ENCODE measurements at places on chromosomes 5 and 9.

- no peak for DNase-seq
Measured at GRCh38 chr5:66824476-66824875, 228.3 kb downstream of the MAST4 start.

GRCh38 chr5:10642367-10642766, 78.5 kb downstream of the ANKRD33B start:
- no peak for DNase-seq

DNA sequence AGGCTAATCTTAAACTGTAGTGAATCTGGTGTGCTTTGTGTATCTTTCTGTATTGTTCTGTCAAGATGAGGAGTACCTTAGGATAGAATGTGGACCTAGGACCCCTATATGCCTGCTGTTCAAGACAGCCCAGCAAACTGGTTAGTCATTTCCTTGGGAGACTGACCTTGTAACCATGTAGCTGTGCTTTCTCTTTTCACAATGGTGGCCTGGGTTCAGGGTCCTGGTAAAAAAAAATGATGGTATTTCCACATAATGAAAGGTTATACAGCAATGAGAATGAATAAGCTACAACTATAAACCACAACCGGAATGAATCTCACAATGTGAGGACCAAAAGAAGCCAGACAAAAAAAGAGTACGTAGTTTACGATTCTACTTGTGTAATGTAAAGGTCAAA, 36.4 kb upstream of the F2RL1 start:
- DNase-seq, result no peak

GRCh38 chr5:129768735-129769134, 20.8 kb downstream of the MINAR2 start:
- DNase-seq, result no peak

DNA sequence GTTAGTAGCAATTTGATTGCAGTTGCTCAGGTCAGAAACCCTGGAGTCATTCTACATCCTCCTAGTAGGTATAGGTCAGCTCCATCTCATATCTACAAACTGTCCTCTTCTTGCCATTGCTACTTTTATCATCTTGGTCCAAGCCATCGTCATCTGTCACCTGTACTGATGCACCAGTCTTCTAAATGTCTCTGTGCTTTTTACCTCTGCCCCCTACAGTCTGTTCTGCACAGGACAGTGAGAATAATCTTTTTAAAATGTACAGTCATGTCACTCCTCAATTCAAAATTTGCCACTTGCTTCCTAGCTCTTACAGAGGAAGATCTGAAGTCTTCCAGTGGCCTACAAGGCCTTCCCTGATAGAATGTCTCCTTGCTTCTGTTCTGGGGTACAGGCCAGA, 6.8 kb downstream of the NNT start:
- no peak for DNase-seq

DNA sequence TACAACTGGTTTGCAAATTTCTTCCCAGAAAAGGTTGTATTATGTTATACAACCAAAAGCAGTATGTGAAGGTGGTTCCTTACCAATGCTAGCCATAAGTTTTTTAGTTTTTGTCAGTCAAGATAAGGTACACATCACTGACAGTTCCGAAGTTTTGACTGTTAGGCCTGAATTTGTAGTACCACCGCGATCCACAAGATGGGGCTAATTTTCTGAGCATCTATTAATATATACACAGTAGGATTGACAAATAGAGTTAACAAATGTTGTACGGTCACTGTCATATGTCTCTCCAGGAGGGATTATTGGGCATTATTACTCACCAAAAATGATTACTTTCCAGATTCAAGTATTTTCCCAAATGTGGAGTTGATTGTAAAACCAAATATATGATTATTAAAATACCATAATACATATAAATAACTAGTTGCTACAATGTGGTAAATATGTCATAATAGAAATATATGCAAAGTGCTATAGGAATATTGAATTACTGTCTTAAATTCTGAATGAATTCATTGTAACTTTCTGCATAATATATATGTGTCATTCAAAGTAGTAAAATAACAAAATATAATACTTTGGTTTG, 28.4 kb upstream of the LRRC19 start:
- DNase-seq, result peak; percentile 41

DNA sequence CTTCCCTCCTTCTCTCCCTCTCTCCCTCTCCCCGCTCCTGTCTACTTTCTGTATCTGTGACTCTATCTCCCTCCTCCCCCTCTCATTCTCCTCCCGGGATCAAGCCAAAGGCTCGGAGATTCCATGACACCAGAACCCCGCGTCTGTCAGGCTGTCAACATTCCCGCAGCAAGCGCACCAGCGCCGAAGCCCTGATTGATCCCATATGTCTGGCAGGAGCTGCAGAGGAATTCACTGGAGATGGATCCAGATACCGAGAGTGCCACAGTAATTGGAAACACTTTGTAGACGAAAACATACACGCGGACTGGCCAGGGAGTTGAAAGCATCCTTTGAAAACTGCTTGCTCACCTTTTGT, 300 bp upstream of the SVEP1 start:
- DNase-seq, result no peak

- no peak for DNase-seq
Measured at GRCh38 chr5:61659221-61659696, 327.2 kb downstream of the ZSWIM6 start.

- DNase-seq, result no peak
Measured at GRCh38 chr5:1204693-1205242, 3.4 kb downstream of the SLC6A19 start.

DNA sequence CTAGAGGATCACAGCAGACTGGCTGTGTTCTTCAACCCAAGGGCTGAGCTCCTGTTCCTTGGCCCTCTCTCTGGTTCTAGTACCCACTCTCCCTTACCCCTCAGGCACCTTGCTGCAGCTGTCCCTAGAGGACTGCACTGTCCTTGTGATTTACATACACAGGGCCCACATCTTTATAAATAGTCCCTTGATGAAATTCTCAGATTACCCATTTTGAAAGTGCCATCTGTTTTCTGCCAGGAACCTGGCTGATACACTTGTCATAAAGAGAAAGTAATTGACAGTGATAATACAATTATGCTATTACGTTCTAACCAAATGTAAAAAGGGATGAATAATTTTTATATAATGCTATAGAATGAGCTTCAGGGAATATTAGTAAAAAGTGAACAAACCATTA, 16.5 kb upstream of the SPARC start:
- DNase-seq, result no peak

GRCh38 chr9:37386988-37387387, 35.5 kb upstream of the GRHPR start:
- no peak for DNase-seq

GRCh38 chr5:166581826-166582225, 1709.6 kb upstream of the WWC1 start:
- DNase-seq, result no peak

- no peak for DNase-seq
Measured at GRCh38 chr9:138046641-138047301, 169.2 kb downstream of the CACNA1B start.

DNA sequence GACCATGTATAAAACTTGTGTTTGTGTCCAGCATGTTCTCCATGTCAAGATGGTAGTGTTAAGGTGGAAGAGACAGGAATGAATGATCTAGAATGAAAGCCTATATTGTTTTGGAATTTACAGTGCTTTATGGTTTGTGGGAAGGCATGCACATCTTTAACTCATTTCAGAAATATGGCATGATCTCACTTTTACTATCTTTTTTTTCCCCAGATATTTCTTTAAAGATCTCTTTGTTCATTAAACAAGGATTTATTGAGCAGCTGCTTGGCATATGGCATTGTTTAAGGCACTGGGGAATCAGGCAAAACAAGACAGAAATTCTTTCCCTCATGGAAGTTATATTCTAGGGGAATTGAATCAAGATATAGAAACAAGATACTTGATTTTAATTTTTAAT, 51.7 kb downstream of the SLC12A2 start:
- DNase-seq, result no peak

DNA sequence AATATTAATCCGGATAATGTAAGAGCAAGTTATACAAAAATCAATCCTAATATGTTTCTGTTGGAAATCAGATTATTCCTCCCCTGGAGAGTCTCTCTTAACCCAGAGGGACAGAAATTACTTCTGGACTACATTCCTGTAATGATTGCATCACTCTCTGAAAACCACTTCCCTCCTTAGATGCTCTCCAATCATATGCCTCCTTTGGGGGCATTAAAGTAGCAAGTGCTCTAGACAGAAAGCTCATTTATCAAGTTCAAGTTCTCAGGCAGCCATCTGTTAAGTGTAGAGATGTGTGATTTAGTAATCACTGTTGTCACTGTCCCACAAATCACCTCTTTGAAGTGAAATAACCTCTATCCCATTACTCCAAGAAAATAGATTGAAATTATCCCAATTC, 247.1 kb downstream of the SLCO4C1 start:
- DNase-seq, result no peak

DNA sequence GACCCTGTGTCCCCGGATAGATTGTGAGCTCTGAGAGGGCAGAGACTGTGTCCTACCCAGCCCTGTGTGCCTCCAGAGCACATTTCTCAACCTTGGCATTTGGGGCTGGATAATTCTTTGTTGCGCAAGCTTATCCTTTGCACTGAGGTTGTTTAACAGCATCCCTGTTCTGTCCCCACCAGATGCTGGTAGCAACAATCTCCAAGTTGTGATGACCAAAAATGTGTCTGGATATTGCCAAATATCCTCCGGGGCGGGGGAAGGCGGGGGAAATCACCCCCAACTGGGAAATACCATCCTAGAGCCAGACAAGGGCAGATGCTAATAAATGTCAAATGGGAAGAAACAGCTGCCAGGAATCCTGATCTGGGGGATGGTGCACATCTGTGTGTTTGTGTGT, 24.0 kb upstream of the TNIP1 start:
- DNase-seq, result no peak

GRCh38 chr5:142322747-142323479, 1.9 kb downstream of the SPRY4 start:
- DNase-seq, result no peak

- DNase-seq, result no peak
Measured at GRCh38 chr9:6488395-6488794, 75.4 kb downstream of the UHRF2 start.

DNA sequence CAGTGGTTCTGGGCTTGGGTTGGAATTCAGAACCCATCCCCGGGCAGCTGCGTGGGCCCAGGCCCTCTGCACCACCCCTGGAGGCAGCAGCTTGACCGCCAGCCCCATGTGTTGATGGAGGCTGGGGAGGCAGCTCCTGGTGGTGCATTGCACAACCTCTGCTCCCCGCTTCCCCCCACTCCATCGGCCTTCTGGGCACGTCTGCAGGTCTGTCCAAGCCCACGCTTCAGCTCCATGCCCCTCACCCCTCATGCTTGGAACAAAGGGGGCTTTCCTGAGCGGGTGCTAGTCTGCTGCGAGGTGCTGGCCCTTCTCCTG, 1.4 kb downstream of the NCS1 start:
- no peak for DNase-seq

DNA sequence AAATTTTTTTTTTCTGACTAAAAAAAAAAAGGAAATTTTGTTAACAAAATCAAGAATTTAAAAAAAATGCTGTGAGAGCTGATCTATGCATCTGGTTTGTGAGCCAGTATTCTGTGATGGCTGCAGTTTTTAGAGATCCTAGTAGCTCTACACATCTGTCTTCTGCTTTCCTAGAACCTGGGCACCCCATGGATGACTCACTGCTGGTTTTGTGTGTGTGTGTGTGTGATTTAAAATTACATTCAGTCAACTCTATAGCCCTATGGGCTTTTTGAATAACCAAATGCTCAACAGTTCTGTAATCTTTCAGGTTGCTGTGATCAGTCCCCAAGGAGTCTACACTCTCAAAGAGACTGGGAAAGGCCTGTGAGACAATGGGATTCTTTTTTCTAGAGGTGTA, 2.5 kb upstream of the PSMD5 start:
- peak; percentile 15 for DNase-seq

DNA sequence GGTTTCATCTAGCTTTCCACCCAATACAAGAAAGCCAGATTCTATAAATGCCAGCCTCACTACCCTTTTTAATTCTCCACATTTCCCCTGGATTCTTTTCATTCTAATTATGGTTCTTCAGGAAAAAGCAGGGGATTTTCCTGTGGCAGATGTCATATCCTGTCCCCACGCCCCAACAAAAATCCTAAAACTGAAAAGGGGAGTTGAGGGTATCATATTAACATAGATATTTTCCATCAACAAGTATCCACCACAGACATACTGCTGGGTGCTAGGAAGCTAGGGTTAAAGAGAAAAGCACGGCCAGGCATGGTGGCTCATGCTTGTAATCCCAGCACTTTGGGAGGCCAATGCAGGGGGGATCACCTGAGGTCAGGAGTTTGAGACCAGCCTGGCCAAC, 38.0 kb downstream of the CDK5RAP2 start:
- no peak for DNase-seq

DNA sequence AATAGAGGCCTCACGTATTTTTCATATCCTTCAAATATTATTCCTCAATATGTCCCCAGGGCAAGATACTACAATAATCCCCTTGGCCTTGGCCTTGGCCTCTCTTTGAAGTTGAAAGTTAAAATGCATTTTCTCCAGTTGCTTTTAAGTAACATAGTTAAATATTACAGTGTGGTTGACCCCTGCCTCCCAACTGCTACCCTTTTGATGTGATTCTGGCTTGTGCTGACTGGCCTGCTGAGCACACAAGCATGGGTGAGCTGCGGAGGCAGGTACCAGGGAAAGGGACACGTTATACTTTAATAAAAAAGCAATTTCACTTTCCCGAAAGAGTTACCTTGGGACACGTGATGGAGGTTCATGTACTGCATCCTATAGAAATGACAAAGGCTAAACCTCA, 17.9 kb upstream of the TMEM252 start:
- no peak for DNase-seq

- DNase-seq, result no peak
Measured at GRCh38 chr5:122937914-122938313, 92.5 kb downstream of the SNX24 start.

DNA sequence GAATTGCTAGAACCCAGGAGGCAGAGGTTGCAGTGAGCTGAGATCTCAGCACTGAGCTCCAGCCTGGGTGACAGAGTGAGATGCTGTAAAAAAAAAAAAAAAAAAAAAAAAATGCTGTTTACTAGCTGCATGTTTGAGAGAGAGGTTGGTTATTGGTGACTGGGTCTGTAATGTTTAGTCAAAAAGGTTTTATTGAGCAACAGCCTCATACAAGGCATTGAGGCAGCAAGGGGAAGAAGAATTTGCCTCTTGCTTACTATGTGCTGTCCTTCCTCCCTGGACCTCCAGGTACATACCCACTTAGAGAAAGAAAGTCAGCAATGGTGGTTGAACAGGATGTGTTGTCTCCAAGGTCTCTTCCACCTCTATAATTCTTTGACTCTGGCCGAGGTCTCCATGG, 140.7 kb upstream of the SPRY4 start:
- no peak for DNase-seq

GRCh38 chr5:89991592-89991991, 418.0 kb downstream of the CETN3 start:
- DNase-seq, result no peak

DNA sequence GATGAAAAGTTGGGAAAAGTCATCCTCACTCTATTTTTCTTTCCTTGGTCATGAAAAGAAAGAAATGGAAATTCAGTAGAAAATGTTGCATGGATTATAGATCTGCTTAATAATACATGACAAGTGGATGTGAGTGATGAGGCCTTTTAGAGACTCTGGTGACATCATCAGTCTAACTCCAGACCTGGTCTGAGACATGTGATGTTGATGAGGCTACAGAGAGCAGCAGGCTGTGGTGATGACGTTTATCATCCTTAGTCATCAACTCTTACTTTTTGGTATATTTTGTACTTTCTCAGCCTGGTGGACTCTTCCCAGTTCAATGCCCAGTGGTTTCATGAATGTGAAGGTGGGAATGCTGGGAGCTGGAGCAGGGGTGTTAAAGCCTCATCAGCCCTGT, 116.4 kb downstream of the TTLL11 start:
- DNase-seq, result no peak

Data from stimulated activated CD4-positive, alpha-beta T cell treated with anti-CD3 and anti-CD28 coated beads, Interleukin-1b, Interleukin-23, amount 100 ng/mL, for 4 hours (primary cell).